Trophoblast cell (in vitro differentiated cells and primary cell): ENCODE measurements at places on chromosomes 4 and X.

- H3K27ac ChIP-seq: no peak overlapping the region
- H3K36me3 ChIP-seq: no peaks in the 10 kb centered on the region
- no peak for DNase-seq
- peaks cover under 1% of the 10 kb centered on the region for H3K4me1 ChIP-seq
- H3K4me3 ChIP-seq: no peak overlapping the region
Measured at GRCh38 chr4:181509073-181509472, 734.1 kb upstream of the TENM3 start.

DNA sequence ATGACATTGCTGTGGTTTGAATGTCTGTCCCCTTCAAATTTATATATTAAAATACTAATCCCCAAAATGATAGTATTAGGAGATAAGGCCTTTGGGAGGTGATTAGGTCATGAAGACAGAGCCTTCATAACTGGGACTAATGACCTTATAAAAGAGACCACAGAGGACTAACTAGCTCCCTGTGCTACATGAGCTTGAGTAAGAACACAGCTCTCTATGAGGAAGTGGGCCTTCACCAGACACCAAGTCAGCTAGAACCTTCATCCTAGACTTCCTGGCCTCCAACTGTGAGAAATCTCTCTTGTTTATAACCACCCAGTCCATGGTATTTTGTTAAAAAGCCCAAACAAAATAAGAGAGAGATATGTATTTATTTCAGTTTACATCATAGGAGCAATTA, 242.2 kb upstream of the CTSO start:
- H3K36me3 ChIP-seq: no peaks in the 10 kb centered on the region
- no peak overlapping the region for H3K27ac ChIP-seq

GRCh38 chrX:120282697-120283096, 28.6 kb downstream of the TMEM255A start:
- no peak overlapping the region for H3K27ac ChIP-seq
- no peak for DNase-seq
- no peaks in the 10 kb centered on the region for H3K36me3 ChIP-seq
- no peaks in the 10 kb centered on the region for H3K4me1 ChIP-seq
- H3K27me3 ChIP-seq: no peaks in the 10 kb centered on the region

GRCh38 chrX:151902813-151903591, 9.7 kb upstream of the MAGEA4 start:
- no peak overlapping the region for H3K4me3 ChIP-seq
- H3K4me1 ChIP-seq: peaks cover 3% of the 10 kb centered on the region
- no peaks in the 10 kb centered on the region for H3K27me3 ChIP-seq
- no peaks in the 10 kb centered on the region for H3K36me3 ChIP-seq

- no peaks in the 10 kb centered on the region for H3K4me1 ChIP-seq
- H3K36me3 ChIP-seq: no peaks in the 10 kb centered on the region
- H3K27me3 ChIP-seq: no peaks in the 10 kb centered on the region
- H3K27ac ChIP-seq: no peak overlapping the region
- no peak overlapping the region for H3K4me3 ChIP-seq
Measured at GRCh38 chrX:73851014-73852009, 288.3 kb downstream of the CHIC1 start.

DNA sequence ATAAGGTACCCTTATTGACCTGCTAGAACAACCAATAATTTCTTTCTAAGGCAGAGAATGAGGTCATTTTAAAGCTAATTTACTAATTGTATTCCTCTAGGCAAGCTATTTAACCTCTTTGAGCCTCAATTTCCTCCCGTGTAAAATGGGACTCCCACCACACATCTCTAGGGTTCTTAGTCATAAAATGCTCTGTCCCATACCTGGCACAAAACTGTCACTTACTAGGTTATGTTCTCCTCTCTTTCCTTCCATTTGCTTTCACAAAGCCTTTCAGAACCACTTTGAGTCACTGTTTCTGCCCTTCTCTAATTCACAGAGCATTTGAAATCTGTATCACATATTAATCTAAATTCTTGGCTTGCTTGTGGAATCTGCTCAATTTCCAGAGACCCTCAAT, 2.4 kb upstream of the GPR82 start:
- H3K4me1 ChIP-seq: peaks cover 2% of the 10 kb centered on the region
- H3K27ac ChIP-seq: no peak overlapping the region
- H3K4me3 ChIP-seq: no peak overlapping the region
- no peak for DNase-seq
- no peaks in the 10 kb centered on the region for H3K27me3 ChIP-seq

DNA sequence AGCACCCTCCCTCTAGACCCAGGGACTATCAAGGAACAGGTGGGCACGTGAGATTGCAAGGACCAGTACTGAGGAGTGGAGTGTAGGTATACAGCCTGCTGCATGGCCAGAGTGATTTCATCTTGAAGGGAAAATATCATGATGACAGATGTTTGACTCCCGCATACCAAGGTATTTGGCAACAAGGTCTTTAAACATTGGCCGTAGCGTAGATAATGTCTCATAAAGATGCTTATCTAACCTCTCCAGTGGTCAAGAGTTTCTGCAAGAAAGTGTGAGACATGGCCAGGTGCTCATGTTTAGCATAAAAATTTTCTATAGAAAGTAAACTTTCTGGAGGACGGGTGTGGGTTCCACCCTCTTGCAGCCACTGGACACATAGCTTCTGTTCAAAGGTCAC, 18.7 kb upstream of the ZNF630 start:
- H3K4me3 ChIP-seq: no peak overlapping the region
- H3K36me3 ChIP-seq: no peaks in the 10 kb centered on the region
- H3K27me3 ChIP-seq: no peaks in the 10 kb centered on the region
- DNase-seq: peak; percentile 34
- H3K27ac ChIP-seq: no peak overlapping the region

DNA sequence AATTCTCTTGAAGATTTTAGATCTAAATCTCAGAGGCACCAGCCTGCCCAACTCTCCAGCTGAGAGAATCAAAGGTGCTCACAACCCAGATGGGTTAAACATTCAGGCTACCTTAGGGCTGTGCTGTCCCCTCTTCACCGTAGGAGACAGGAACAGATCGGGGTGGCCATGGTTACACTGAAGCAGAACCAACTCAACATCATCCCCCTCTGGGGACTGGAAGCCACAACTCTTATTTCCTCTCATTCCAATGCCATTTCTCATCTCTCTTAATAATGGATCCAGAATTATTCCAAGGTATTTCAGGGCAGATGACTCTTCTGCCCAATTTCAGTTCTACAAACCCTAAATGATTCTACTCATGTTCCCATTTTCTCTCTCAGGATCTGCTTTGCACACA, 109.7 kb downstream of the NKX6-1 start:
- no peak for DNase-seq
- H3K4me1 ChIP-seq: no peaks in the 10 kb centered on the region
- no peaks in the 10 kb centered on the region for H3K36me3 ChIP-seq
- H3K27me3 ChIP-seq: no peaks in the 10 kb centered on the region
- H3K27ac ChIP-seq: no peak overlapping the region
- no peak overlapping the region for H3K4me3 ChIP-seq

DNA sequence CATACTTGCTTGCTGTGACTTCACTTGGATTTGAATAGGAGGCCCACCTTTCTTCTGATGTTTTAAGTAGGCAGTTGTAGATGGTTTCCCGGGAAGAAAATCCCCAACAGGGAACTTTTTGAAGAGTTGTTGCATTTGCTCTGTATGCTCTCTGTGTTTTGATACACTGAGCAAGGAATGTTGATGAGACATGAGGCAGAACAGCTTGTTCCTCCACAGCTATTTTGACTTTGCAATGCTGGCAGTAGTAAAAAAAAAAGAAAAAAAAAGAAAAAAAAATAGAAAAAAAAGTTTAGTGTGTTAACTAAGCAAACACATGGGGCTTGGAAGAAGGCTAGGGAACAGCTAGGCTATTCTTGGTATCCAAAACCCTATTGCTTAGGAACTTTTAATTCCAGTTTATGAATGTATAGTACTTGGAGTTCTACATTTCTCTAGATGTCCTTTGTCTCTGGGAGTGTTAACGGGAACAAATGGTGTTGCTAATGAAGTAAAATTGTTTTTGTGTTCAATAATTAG, 23.4 kb upstream of the PAQR3 start:
- H3K36me3 ChIP-seq: no peaks in the 10 kb centered on the region
- no peak for DNase-seq
- no peak overlapping the region for H3K4me3 ChIP-seq
- no peaks in the 10 kb centered on the region for H3K27me3 ChIP-seq

- H3K4me3 ChIP-seq: no peak overlapping the region
- H3K36me3 ChIP-seq: no peaks in the 10 kb centered on the region
- H3K27ac ChIP-seq: peak overlapping the region; percentile 17
- no peaks in the 10 kb centered on the region for H3K27me3 ChIP-seq
Measured at GRCh38 chrX:112968351-112969133, 127.9 kb upstream of the AMOT start.

- no peaks in the 10 kb centered on the region for H3K36me3 ChIP-seq
- H3K27me3 ChIP-seq: no peaks in the 10 kb centered on the region
- H3K27ac ChIP-seq: no peak overlapping the region
- H3K4me3 ChIP-seq: no peak overlapping the region
- no peak for DNase-seq
- no peaks in the 10 kb centered on the region for H3K4me1 ChIP-seq
Measured at GRCh38 chrX:19958552-19959486, 32.0 kb downstream of the BCLAF3 start.
